ENCODE measurements at places on chromosomes 3 and 15.
A peak's percentile ranks its signal among the peaks of the same experiment; 100 is the strongest.

DNA sequence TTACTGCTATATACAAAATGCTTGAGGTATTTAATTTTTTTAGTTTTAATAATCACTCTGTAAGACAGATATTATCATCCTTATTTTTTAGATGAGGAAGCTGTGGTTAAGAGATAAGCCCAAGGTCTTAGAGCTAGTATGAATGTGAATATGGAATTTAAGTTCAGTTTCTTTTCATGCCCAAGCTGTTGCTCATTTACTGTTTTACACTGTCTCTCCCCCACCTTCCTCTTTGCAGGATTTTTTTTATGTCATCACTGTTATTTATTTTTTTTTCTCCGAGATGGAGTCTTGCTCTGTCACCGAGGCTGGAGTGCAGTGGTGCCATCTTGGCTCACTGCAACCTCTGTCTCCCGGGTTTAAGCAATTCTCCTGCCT, 22.5 kb downstream of the MAP2K5 start:
- DNase-seq: no peak

DNA sequence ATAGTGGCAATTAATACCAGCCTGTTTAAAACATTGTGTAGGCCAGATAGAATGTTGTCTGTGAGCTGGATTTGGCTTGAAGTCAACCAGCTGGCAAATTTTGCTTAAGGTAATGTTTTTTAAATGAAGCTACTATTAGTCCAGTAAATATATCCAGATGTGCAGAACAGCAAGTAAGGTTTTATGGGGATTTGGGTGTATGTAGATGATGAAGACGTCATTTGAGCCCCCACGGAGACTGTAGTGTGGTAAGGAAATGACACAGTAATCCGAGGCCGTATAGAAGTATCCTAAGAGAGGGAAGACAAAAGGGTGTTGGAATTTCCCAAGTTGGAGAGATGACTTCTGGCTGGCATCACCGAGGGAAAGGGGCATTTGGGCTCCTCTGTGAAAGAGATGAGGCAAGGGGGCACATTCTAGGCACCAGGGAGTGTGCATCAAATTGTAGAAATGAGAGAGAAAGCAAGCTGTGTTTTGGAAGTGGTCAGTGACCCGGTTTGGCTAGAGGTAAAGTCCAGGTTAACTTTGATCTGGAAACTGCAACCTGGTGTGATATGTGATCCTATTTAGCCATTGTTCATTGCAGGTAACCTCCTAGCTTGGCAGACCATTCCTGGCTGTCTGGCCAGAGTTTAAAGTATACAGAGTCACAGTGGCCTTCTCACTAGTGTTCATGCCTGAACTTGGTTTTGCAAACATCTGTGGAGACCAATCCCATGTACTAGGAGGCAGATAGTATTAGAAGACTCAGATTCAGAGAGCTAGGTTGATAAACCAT, 104.2 kb downstream of the ITPR1 start:
- DNase-seq: no peak

- DNase-seq: no peak
Observed at GRCh38 chr3:63706321-63707085, 54.0 kb downstream of the SNTN start.

- DNase-seq: no peak
Observed at GRCh38 chr3:58508437-58508836, 16.5 kb downstream of the KCTD6 start.

- DNase-seq: no peak
Observed at GRCh38 chr3:131630097-131630496, 127.3 kb upstream of the MRPL3 start.

DNA sequence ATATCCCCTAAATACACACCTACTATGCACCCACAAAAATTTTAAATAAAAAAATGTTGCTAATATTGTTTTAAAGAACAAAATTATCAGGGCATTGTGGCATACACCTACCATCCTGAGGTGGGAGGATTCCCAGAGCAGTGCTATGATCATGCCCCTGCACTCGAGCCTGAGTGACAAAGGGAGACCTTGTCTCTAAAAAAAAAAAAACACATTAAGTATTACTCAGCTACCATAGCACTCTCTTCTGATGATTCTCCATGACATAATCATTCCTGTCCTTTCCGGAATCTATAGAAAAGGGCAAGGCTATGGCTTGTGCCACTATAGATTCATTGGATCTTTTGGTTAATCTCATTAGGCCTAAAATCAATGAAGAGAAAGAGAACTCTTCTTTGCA, 77.4 kb downstream of the ACAP2 start:
- DNase-seq: no peak

DNA sequence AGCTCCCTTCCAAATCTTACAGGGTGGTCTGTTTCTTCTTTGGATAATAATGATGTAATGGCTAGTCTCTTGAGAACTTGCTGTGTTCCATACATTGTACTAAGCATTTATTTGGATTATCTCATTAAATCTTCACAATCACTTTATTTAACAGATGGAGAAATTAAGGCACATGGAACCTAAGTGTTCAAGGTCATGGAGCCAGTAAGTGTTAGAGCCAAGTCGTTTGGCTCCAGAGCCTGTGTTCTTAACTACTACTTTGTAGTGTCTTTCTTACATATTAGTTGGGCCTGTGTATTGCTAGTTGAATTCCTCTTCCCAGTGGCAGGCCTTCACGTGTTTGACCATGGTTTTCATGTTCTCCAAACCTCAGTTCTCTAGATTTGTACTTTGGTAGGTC, 177.8 kb downstream of the ATG7 start:
- DNase-seq: no peak

- no peak for DNase-seq
Observed at GRCh38 chr3:69560116-69560515, 174.2 kb upstream of the FRMD4B start.

- no peak for DNase-seq
Observed at GRCh38 chr3:45611628-45612081, 17.1 kb downstream of the LIMD1 start.

- DNase-seq: no peak
Observed at GRCh38 chr3:62451211-62451887, 78.0 kb upstream of the FEZF2 start.

DNA sequence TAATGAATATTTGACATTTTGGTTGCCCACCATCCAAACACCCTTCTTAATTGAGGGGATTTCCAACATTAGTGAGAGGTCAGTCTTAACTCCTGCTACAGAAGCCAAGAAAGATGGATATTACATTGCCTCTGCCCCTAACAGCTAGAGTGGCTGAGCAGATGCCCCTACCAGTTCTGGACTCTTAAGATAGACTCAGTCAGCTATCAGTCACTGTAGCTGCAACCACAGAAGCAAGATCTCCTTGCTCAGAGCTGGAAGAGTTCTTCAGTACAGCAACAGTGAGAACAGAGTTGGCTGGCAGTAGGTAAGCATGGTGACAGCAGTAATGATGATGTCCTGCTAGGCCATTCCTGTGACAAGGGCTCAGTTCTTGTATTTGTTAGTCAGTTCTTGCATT, 29.4 kb upstream of the TNFSF10 start:
- no peak for DNase-seq

GRCh38 chr3:78201091-78201490, 1161.2 kb downstream of the ROBO2 start:
- no peak for DNase-seq

DNA sequence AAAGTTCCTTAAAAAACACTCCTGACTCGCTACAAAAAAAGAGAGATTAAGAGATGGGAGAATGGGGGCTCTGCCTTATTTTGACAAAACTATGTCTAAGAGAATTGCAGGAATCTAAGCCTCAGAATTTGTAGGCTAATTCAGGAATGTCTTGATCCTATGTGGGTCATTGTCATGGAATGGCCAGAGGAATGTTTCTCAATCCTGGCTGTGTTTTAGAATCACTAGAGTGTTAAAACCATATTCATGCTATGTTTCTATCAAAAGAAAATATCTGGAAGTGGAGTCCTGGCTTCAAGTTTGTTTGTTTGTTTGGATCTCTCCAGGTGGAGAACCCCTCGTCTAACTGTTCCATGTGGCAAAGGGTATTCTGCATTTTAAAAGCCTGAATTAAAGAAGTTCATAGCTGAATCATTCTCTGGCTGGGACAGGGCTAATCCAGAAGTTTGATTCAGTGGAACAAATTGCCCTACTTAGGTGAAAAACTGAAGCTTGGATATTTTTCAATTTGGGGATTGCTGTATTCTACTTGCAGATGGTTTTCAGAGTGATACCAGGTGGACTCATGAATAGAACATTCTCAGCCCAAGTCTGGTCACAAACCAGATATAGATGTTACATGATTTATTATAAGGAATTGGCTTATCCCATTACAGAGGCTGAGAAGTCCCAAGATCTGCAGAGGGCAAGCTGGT, 28.2 kb downstream of the GJD2 start:
- no peak for DNase-seq

GRCh38 chr3:68447885-68448284, 484.5 kb downstream of the TAFA4 start:
- peak; percentile 2 for DNase-seq

DNA sequence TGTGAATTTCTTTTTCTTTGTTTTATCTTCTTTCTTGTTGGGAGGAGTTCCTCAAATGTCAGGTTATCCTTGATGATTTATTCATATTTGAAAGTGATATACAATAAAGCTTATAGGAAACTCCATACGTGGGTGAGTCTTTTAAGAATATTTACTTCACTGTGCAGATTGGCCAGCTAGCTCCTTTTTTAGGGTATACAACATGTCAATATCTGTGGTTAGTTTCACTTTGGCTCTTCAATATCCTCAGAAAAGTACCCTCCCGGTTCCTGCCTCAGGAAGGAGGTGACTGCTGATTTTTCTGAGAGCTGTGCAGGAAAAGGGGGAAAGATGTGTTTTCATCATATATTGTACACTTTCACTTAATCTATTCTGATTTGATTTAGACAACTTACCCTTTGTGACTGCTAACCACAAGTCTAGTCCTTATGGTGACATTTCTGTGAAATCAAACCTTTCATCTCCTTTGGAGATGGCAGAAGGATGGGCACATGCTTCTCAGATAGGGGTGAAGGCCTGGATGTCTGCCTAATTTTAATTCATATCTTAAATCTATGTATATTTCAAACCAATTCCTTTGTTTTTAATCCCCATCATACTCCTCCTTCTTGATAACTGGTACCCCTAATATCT, 98.2 kb upstream of the NECTIN3 start:
- no peak for DNase-seq

DNA sequence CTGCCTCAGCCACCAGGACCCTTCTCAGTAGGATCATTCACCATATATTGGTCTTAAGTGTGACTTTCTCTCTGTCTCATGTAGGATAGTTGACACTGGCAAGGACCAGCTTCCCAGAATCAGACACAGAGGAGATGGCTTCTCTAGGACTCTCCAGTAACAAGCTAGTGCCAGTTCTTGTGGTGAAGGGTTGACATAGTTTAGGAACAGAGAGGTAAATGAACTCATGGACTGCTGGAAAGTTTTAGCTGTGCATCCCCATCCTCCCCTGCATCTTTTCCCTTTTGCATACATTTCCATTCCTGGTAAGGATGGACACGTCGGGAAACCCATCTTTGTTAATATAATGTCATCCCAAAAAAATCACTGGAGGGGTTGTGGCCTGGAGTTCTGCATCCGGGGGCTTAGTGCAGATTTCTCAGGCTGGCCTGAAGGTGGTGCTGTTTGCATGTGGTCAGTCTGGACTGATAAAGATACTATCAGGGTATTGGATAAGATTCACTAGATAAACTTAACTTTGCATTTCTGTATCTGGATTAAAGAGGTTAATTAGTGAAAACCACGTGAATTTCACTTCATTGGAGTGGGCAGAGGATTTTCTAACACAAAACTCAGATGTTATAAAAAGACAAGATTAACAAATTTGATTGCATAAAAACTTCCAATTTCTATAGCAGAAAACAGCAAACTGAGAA, 110.8 kb downstream of the TBC1D2B start:
- peak; percentile 59 for DNase-seq

- no peak for DNase-seq
Observed at GRCh38 chr15:69164807-69165636, 4.6 kb downstream of the GLCE start.
